ENCODE measurements at places on chromosomes 6 and 20. TPM values are rescaled to one million over a fixed set of nuclear protein-coding genes. Genes with fewer than 3 reads are reported as not detected.
A peak's percentile ranks its signal among the peaks of the same experiment; 100 is the strongest.

DNA sequence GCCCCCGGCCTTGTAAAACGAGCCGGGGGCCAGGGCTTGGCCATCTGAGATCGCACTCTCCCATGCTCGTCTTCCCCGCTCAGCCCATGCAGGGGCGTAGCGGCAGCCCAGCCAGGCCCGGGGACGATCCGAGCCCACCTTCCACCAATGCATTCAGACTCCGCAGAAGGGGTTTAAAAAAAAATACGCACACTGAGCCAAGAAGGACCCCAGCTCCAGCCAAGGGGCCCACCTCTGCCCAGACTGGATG is 320 bp downstream of the GSTA4 start:
- H3K27ac ChIP-seq = peak overlapping the region; percentile 85
- no peaks in the 10 kb centered on the region for H3K36me3 ChIP-seq
- H3K4me1 ChIP-seq = no peaks in the 10 kb centered on the region
- DNase-seq = peak; percentile 79
- peak overlapping the region; percentile 97 for H3K4me3 ChIP-seq

DNA sequence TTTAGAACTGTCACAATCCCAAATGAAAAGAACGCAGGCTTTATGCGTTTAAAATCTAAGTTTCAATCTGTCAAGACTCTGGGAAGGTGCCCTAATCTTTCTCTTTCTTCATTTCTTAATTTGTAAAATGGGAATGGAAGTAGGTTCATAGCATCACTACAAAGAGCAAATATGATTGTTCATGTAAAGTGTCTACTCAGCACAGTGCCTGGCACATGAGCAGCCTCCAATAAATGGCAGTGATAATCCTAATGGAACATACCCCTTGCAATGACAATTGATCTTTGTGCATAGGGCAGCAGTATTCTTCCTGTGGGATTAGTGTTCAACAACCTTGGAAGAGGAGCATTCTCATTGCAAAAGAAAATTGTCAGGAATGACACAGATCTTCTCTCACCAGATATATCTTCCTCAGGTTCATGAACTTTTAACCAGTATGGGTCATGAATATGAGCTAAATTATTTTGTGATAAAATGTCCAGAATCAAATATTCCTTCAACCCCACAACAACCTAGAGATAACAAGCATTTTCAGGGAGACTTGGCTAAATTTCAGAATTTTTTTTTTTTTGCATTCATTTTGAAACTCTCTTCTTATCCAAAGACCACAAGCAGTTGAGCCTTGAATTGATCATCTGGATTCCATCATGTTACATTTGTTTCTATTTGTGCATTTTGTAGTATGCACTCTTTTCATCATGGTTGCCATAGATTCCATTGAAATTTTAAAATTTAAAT is 149.1 kb downstream of the TBX18 start:
- H3K36me3 ChIP-seq = no peaks in the 10 kb centered on the region
- no peaks in the 10 kb centered on the region for H3K4me1 ChIP-seq
- DNase-seq = no peak
- H3K27ac ChIP-seq = no peak overlapping the region
- no peaks in the 10 kb centered on the region for H3K27me3 ChIP-seq

DNA sequence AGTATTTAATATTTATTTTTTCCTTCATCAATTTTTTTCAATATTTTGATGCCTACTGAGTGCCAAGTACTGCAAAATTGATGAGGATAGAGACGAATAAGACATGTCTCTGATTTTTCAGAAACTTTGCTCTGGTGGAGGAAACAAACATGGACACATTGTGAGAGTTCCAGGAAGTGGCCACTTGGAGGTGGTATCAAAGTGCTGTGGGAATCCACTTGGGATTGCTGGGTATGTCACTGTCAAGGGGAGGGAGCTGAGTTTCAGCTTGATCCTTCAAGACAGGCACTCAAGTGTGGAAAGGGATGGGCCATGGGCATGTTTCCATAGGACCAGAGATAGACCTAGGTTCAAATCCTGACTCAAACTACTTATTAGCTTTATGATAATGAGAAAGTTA is 24.5 kb upstream of the ABCC10 start:
- H3K27ac ChIP-seq = no peak overlapping the region
- DNase-seq = no peak
- no peaks in the 10 kb centered on the region for H3K4me1 ChIP-seq
- no peak overlapping the region for H3K4me3 ChIP-seq
- H3K27me3 ChIP-seq = no peaks in the 10 kb centered on the region
- no peaks in the 10 kb centered on the region for H3K36me3 ChIP-seq

DNA sequence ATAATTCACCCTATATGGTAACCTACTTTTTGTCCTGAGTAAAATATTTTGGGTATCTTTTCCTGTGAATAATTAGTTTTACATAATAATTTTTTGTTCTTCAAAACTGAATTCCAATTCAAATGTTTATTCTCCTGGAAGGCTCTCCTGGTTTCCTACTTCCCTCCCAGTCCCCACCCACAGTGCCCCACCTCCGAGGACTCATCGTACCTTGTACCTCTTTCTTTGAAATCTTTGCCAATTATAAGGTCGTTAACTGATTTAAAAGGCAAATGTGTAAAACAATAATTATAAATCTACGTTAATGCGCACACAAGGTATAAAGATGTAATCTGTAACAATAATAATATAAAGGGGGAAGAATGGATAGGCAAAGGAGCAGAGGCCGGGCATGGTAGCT is 40.5 kb upstream of the VEGFA start:
- H3K27ac ChIP-seq = no peak overlapping the region
- no peaks in the 10 kb centered on the region for H3K36me3 ChIP-seq
- H3K4me1 ChIP-seq = no peaks in the 10 kb centered on the region
- no peak overlapping the region for H3K4me3 ChIP-seq

DNA sequence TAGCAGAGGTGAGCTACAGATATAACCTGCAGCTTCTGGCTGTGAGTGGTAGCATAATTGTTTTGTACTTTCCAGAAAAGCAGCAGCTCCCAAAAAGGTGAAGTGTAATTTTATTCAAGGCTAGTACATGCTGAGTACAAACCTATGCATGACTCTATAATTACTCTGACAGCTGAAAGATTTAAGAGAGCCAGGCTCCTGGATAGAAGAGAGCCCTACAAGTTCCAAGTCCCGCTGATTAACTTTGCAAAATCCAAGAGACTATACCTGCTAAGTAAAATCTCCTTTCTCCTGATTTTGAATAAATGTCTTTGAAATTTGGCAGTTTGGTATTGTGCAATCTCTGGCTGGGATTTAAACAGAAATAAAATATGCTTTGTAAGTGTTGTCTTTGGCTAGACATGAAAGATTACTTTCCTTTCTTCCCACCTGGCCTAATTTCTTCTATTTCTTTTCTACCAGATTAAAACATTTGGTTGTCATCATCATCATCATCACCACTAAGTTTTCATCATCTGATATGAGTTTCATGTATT is 79.5 kb downstream of the CTNNBL1 start:
- H3K4me3 ChIP-seq = no peak overlapping the region
- peaks cover 4% of the 10 kb centered on the region for H3K36me3 ChIP-seq
- no peak overlapping the region for H3K27ac ChIP-seq
- no peaks in the 10 kb centered on the region for H3K4me1 ChIP-seq
- H3K27me3 ChIP-seq = no peaks in the 10 kb centered on the region
- DNase-seq = no peak

- H3K27me3 ChIP-seq = no peaks in the 10 kb centered on the region
- no peaks in the 10 kb centered on the region for H3K4me1 ChIP-seq
- no peak overlapping the region for H3K4me3 ChIP-seq
- DNase-seq = no peak
- H3K27ac ChIP-seq = no peak overlapping the region
- peaks cover 2% of the 10 kb centered on the region for H3K36me3 ChIP-seq
Measured at GRCh38 chr6:16299861-16300260, 61.5 kb downstream of the GMPR start.

GRCh38 chr20:37945091-37945547 is 42.2 kb downstream of the VSTM2L start:
- no peaks in the 10 kb centered on the region for H3K4me1 ChIP-seq
- no peaks in the 10 kb centered on the region for H3K36me3 ChIP-seq
- no peak overlapping the region for H3K4me3 ChIP-seq
- no peak for DNase-seq
- no peak overlapping the region for H3K27ac ChIP-seq

DNA sequence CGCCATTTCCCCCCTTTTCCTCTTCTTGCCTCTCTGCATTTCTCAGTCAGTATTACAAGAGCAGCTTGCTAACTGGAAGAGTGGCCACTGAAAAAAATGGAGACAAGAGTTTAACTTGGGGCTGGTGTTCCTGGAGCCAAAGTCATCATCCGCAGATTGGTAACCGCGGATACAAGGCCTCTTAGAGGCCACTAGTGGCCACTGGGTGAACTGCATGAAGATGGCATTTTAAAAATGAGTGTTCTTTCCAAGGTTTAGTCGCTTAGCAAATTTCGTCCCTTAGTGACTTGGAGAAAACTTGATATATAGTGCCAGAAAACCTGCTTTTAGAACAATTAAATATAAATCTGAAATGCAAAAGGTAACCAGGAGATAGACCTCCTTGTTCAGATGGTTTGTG is 4.8 kb downstream of the F13A1 start:
- no peak overlapping the region for H3K4me3 ChIP-seq
- no peaks in the 10 kb centered on the region for H3K4me1 ChIP-seq
- no peaks in the 10 kb centered on the region for H3K36me3 ChIP-seq
- H3K27ac ChIP-seq = no peak overlapping the region

DNA sequence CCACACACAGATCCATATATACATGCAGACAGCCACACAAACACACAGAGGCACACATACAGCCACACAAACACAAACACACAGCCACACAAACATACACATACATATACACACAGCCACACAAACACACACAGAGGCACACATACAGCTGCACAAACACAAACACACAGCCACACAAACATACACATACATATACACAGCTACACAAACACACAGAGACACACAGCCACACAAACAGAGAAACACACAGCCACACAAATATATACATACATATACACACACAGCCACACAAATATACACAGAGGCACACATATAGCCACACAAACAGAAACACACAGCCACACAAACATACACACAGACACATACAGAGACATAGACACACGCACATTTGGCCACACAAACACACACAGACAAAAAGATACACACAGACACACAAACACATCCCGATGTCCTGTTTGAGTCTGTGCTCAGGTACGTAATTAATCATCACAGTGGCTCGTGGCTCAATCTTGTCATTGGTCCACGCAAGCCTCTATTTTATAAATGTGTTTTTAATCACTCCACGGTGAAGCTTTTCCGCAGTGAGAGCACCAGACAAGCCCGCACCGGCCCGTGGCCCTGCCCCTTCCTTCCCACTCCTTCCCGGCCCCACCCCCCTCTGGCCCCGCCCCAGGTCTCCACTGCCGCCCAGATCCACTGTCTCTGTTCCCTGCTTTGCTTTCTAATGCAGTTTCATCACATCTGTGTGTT is 135.3 kb downstream of the CDH4 start:
- H3K4me1 ChIP-seq = no peaks in the 10 kb centered on the region
- no peak overlapping the region for H3K27ac ChIP-seq
- DNase-seq = no peak
- H3K4me3 ChIP-seq = no peak overlapping the region
- no peaks in the 10 kb centered on the region for H3K27me3 ChIP-seq

GRCh38 chr6:169940481-169941271 is 189.3 kb downstream of the ERMARD start:
- no peaks in the 10 kb centered on the region for H3K4me1 ChIP-seq
- no peak overlapping the region for H3K4me3 ChIP-seq
- DNase-seq = no peak
- no peak overlapping the region for H3K27ac ChIP-seq

GRCh38 chr6:30720738-30721197 is 616 bp downstream of the TUBB start:
- peak overlapping the region; percentile 99 for H3K4me3 ChIP-seq
- H3K4me1 ChIP-seq = no peaks in the 10 kb centered on the region
- peak; percentile 90 for DNase-seq
- H3K27ac ChIP-seq = peak overlapping the region; percentile 58
- H3K27me3 ChIP-seq = no peaks in the 10 kb centered on the region

DNA sequence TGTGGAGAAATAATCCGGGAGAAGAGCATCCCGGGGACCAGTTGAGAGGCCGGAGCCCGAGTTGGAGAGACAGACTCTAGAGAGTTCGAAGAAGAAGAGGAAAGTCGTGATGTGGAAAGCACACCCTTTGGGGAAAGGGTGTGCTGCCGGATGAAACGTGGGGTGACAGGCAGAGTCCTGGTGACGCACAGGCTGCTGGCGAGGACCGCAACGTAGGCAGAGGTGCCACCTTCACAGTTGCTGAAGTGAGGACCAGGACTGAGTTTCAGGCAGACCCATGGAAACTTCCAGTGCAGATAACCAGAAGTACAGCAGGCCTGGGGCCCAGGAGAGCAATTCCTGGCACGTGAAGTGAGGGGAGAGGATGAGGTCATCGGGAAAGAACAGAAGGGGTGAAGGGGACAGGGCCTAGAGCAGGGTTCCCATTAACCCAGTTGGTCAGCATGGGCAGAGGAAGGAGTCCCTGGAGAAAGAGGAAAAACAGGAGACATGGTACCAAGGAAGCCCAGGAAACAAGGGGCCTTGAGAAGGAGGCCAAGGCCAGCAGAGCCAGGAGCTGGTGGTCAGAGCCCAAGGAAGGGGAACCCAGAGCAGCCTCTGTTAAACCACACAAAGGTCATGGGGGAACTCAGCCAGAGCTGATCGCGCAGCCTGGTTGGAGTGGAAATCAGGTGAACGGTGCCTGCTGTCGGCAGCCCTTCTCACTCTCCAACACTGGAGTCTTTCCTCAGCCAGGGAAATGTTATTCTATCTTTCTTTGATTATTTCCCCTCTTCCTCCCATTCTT is 84.1 kb downstream of the PRND start:
- H3K27me3 ChIP-seq = no peaks in the 10 kb centered on the region
- no peaks in the 10 kb centered on the region for H3K36me3 ChIP-seq

GRCh38 chr20:56796345-56796744 is 167.2 kb downstream of the TFAP2C start:
- H3K4me3 ChIP-seq = no peak overlapping the region
- DNase-seq = no peak
- no peaks in the 10 kb centered on the region for H3K4me1 ChIP-seq
- H3K27ac ChIP-seq = no peak overlapping the region

- H3K27ac ChIP-seq = peak overlapping the region; percentile 95
- H3K36me3 ChIP-seq = no peaks in the 10 kb centered on the region
- H3K4me1 ChIP-seq = peaks cover 10% of the 10 kb centered on the region
- H3K27me3 ChIP-seq = no peaks in the 10 kb centered on the region
- DNase-seq = no peak
- no peak overlapping the region for H3K4me3 ChIP-seq
Measured at GRCh38 chr6:149080511-149080910, 237.0 kb upstream of the TAB2 start.

- no peak overlapping the region for H3K4me3 ChIP-seq
- no peaks in the 10 kb centered on the region for H3K27me3 ChIP-seq
- peaks cover 3% of the 10 kb centered on the region for H3K4me1 ChIP-seq
Measured at GRCh38 chr6:46961232-46961631, 39.5 kb upstream of the ADGRF5 start.

- DNase-seq = no peak
- H3K27me3 ChIP-seq = no peaks in the 10 kb centered on the region
- H3K4me3 ChIP-seq = no peak overlapping the region
- H3K36me3 ChIP-seq = no peaks in the 10 kb centered on the region
- no peak overlapping the region for H3K27ac ChIP-seq
Measured at GRCh38 chr6:148037496-148037895, 305.1 kb upstream of the SASH1 start.

Gene TRMT11
- 23.0 TPM for polyA plus RNA-seq

Gene E2F1
- 1.6 TPM for polyA plus RNA-seq

Gene GSTA1
- polyA plus RNA-seq = 248 TPM

Gene ADGRF5
- 3.8 TPM for polyA plus RNA-seq

Gene CDH4
- not detected for polyA plus RNA-seq

Data from aorta (tissue), 5 donors.